ENCODE measurements at places on chromosomes 3 and 15. TPM values are rescaled to one million over a fixed set of nuclear protein-coding genes. Genes with fewer than 3 reads are reported as not detected.

GRCh38 chr15:62365795-62366442 lies 200.8 kb upstream of the C2CD4B start:
- no peak for DNase-seq

Gene CHAC1
- total RNA-seq, result 18.1 TPM

DNA sequence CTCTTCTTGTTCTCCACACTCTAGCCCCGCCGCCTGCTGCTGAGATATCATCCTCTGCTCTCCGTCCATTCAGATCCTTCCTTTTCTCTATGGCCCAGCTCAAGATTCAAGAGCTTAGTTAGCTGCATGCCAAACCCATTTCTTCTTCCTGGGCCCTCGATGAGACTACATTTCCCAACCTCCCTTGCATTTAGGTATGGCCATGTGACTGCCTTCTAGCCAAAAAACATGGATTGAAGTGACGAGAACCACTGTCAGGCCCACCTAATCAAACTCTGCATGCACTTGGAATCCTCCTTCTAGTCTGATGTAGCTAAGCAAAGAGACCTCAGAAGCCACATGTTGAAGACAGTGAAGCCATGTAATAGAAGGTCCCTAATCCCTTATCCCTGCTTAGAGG lies 308.2 kb downstream of the VPS13C start:
- DNase-seq, result no peak

Gene IGSF11
- 2.2 TPM for total RNA-seq

- DNase-seq, result no peak
Observed at GRCh38 chr15:69133862-69134519, 26.4 kb upstream of the GLCE start.

- DNase-seq, result no peak
Observed at GRCh38 chr15:74431645-74432044, 2.1 kb downstream of the SEMA7A start.

Gene ATP11B
- total RNA-seq, result 127 TPM

GRCh38 chr15:35087759-35088158 lies 2.7 kb upstream of the NANOGP8 start:
- DNase-seq, result no peak

DNA sequence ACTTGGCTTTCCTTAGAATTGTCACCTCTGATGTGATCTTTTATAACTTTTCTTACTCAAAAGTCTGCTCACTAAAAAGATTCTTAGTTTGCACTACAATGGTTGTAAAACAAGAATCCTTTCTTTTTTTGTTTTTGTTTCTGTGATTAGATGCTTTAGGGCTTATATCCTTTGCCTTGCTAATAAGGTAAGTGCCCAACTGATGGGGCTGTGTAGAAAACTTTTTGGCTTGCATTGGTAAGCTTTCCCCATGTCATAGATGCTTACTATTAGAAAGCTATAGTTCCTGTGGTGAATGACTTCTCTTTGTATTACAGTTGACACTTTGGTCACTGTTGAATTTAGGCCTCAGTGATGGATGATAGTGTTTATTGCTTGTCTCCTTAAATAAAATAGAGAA lies 5.1 kb downstream of the ABHD5 start:
- no peak for DNase-seq

GRCh38 chr3:16912400-16913263 lies 27.9 kb downstream of the PLCL2 start:
- no peak for DNase-seq

- DNase-seq, result no peak
Observed at GRCh38 chr3:152083135-152083534, 185.6 kb upstream of the MBNL1 start.

- DNase-seq, result no peak
Observed at GRCh38 chr3:43477600-43477999, 144.2 kb downstream of the ANO10 start.
